Thymus (tissue), 14 donors: ENCODE measurements at places on chromosomes 2 and 18. TPM values are rescaled to one million over a fixed set of nuclear protein-coding genes. Genes with fewer than 3 reads are reported as not detected.

The YPEL5 gene
- 133 TPM for polyA plus RNA-seq

The NYAP2 gene
- polyA plus RNA-seq = 0.02 TPM

The GPR155 gene
- polyA plus RNA-seq = 2.1 TPM

The ADD2 gene
- 0.46 TPM for polyA plus RNA-seq

The ZNF385B gene
- polyA plus RNA-seq = 2.0 TPM

The ANKRD30B gene
- 0.02 TPM for polyA plus RNA-seq

The ABCB11 gene
- 0.09 TPM for polyA plus RNA-seq

The LBX2 gene
- 0.89 TPM for polyA plus RNA-seq

The IL37 gene
- 0.43 TPM for polyA plus RNA-seq

The ZAP70 gene
- 217 TPM for polyA plus RNA-seq

The LINC00305 gene
- polyA plus RNA-seq = 0.05 TPM

The ARHGEF4 gene
- 6.5 TPM for polyA plus RNA-seq

The CRYGB gene
- polyA plus RNA-seq = 0.16 TPM

The IER3IP1 gene
- 15.5 TPM for polyA plus RNA-seq

The EGR4 gene
- polyA plus RNA-seq = 0.14 TPM

The TRIM43 gene
- 1.5 TPM for polyA plus RNA-seq

The FN1 gene
- 439 TPM for polyA plus RNA-seq
